SK-N-DZ (cell line): ENCODE measurements at places on chromosomes 6 and 20.

DNA sequence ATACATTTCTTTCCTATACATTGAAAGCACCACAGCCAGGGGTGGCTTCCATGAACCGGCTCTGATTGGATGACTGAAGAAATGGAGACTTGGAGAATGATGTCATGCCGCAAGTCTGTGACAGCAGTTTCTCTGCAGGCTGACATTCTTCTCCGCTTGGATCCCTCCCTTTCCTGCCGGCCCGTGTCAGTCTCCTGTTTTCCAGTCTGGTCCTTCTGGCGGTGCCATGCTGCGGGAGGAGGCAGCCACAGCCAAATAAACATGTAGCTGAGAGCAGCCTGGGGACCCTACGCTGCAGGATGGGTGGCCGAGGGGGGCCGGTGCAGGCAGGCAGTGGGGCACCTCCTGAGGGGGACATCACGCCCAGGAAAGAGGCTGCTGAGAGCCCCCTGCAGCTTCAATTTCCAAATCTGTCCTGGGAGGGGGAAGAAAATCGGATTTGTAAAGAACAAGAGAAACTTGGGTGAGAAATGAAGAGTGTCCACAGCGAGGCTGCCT lies 178.0 kb downstream of the TAF4 start:
- DNase-seq = no peak

GRCh38 chr6:137829641-137830083 lies 37.4 kb upstream of the TNFAIP3 start:
- DNase-seq = no peak

DNA sequence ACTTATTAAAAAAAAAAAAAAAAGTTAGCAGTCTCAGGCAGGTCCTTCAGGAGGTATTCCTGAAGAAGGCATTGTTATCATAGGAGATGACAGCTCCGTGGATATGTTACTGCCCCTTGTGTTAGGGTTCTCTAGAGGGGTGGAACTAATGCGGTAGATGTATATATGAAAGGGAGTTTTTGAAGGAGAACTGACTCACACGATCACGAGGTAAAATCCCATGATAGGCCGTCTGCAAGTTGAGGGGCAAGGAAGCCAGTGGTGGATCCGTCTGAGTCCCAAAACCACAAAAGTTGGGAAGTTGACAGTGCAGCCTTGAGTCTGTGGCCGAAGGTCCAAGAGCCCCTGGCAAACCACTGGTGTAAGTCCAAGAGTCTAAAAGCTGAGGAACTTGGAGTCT lies 103.4 kb downstream of the TULP4 start:
- no peak for DNase-seq

- no peak for DNase-seq
Measured at GRCh38 chr20:6580486-6580885, 187.0 kb upstream of the BMP2 start.

DNA sequence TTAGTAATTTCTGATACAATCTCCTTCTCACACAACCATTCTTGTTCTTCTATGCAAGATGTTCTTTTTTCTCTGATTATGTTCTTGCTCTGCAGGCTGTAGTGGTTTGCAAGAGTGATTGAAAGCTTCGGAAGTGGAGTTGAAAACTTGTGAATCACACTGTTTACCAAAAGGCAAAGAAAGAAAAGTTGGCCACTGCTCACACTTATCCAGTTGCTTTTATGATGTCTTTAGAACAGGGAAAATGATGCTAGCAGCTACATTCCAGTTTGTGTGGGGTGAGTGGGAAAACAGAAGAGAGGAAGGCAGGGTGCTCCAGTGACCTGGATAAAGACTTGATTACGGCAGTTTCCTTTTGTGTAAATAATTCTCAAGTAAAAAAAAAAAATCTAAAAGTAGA lies 583.3 kb downstream of the TENT5A start:
- no peak for DNase-seq

DNA sequence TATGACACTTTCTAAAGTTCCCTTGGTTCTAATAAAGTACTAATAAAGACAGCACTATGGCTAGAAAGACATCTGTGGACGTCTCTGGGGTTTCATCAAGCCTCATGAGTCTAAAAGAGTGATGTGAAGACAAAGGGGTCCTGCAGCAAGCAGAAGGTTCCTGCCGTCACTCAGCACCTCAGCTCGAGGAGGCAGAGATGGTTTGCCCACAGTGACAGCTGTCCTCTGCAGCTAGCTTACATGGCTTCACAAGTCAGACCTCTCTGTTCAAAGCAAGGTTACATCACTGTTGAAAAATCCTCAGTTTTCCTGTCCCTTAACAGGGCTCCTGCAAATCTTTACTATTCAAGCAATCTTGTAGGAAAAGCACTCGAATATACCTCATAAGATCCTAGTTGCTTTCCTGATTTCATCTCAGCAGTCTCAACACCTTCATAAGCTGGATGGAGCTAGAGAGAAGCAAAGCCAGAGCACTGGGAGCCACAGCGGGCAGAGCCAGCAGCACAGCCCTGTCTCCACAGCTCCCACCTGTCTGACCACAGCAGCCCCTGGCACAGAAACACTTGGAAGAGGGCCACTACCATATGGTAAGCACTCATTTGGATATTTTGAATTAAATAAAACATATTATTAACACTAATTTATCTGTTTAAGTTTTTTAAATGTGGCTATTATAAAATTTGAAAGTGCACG lies 202.3 kb downstream of the GMDS start:
- no peak for DNase-seq

- peak; percentile 40 for DNase-seq
Measured at GRCh38 chr6:27091661-27092315, 155.7 kb upstream of the PRSS16 start.

DNA sequence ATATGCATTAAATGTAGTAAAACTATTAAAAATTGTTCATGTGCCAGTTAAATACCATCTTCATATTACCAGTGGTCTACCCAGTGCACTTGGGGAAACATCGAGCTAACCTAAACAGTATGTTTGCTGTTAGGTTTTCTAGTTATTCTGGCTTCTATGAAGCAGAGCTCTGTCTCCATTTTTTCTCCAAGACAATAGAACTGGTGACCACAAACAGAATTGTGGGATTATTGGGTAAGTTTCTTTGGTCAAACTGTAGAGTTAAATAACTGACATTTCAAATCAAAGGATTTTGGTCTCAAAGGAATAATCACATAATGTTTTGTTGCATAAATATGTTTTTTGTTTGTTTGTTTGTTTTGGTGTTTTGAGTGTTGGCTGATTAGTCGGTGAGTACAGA lies 40.5 kb upstream of the EDN3 start:
- no peak for DNase-seq

- peak; percentile 30 for DNase-seq
Measured at GRCh38 chr6:135506270-135506997, 8.9 kb upstream of the AHI1 start.
